ENCODE measurements at places on chromosomes 5 and 9.

GRCh38 chr9:4272126-4272525 lies 27.7 kb downstream of the GLIS3 start:
- no peak overlapping the region for H3K4me3 ChIP-seq
- DNase-seq = no peak
- H3K36me3 ChIP-seq = no peaks in the 10 kb centered on the region
- H3K4me1 ChIP-seq = no peaks in the 10 kb centered on the region

DNA sequence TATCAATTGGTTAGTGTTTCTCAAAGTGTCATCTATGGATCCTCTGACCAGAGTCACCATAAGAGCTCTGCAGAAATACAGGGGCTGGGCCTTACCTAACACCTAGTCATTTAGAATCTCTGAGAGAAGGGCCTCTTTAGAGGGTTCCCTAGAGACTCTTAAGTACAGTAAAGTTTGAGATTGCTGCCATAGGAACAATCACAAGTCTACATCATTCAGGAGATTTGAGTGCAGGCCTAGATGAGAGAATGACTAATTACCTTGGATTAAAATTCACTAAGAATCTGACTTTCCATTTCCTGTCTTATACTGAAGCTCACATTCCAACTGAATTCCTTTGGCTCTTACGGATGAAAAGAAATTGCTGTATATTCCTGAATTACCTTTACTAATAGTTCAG lies 182.1 kb upstream of the PTGER4 start:
- H3K4me3 ChIP-seq = no peak overlapping the region
- peaks cover 5% of the 10 kb centered on the region for H3K4me1 ChIP-seq
- no peak overlapping the region for H3K27ac ChIP-seq
- no peaks in the 10 kb centered on the region for H3K36me3 ChIP-seq
- H3K27me3 ChIP-seq = no peaks in the 10 kb centered on the region

DNA sequence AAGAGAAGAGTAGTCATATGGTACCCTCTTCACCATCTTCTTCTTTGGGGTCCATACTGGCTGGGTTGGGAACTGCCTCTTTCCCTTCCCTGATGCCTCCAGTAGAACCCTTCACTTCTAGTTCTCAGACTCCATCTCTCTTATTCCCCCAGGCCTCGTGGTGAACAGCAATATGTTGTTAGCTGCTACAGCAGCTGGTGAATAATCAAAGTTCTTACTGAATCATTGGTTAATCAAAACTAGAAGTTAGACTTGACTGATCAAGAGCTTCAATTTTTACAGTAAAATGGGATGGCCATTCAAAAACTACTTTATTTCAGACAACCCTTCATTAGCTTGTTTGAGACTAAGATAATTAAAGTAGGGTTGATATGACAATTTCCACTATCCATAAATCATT lies 190.9 kb upstream of the GNA14 start:
- no peak overlapping the region for H3K27ac ChIP-seq
- no peaks in the 10 kb centered on the region for H3K27me3 ChIP-seq
- no peak for DNase-seq
- no peaks in the 10 kb centered on the region for H3K36me3 ChIP-seq
- H3K4me3 ChIP-seq = no peak overlapping the region

DNA sequence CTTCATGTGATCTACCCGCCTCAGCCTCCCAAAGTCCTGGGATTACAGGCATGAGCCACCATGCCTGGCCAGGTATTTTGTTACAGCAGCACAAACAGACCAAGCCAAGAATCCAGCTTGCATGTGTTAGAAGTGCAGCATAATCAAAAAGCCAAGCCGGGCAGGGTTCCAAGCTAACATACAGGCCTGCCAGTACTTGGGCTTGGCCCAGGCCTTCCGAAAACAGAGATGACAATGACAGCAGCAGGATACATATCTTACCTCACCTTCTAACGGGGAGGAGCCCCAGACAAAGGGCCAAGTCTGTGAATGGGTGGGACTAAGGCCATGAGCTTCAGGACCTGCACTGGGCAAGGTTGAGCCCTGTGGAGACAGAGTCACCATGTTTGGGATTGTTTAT lies 91.4 kb upstream of the ZNF462 start:
- H3K4me3 ChIP-seq = no peak overlapping the region
- no peaks in the 10 kb centered on the region for H3K36me3 ChIP-seq
- H3K4me1 ChIP-seq = peaks cover 17% of the 10 kb centered on the region
- no peak overlapping the region for H3K27ac ChIP-seq
- no peaks in the 10 kb centered on the region for H3K27me3 ChIP-seq
- no peak for DNase-seq

DNA sequence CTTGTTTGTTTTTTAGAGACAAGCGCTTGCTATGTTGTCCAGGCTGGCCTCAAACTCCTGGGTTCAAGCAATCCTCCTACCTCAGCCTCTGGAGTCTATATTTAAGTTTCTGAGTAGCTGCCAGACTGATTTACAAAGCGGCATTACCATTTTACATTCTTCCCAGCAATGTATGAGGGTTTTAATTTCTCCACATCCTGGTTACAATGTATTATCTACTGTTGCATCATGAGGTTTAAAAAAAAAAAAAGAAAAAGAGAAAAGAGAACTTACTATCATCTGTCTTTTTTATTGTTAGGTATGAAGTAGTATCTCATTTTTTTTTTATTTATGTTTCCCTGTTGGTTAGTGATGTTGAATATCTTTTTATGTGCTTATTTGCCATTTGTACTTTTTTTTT lies 18.9 kb upstream of the CLINT1 start:
- no peak overlapping the region for H3K4me3 ChIP-seq
- H3K27me3 ChIP-seq = no peaks in the 10 kb centered on the region
- H3K27ac ChIP-seq = no peak overlapping the region
- no peak for DNase-seq

- DNase-seq = no peak
- H3K4me3 ChIP-seq = no peak overlapping the region
- no peaks in the 10 kb centered on the region for H3K27me3 ChIP-seq
- no peak overlapping the region for H3K27ac ChIP-seq
- peaks cover 6% of the 10 kb centered on the region for H3K4me1 ChIP-seq
Observed at GRCh38 chr5:90050103-90050502, 359.5 kb downstream of the CETN3 start.

- peaks cover 8% of the 10 kb centered on the region for H3K27me3 ChIP-seq
- H3K27ac ChIP-seq = no peak overlapping the region
- no peak for DNase-seq
- H3K4me1 ChIP-seq = no peaks in the 10 kb centered on the region
- no peaks in the 10 kb centered on the region for H3K36me3 ChIP-seq
- peak overlapping the region; percentile 31 for H3K4me3 ChIP-seq
Observed at GRCh38 chr5:178941361-178941760, 363 bp downstream of the ZNF454 start.

GRCh38 chr5:76852772-76853171 lies 3.0 kb downstream of the S100Z start:
- H3K27me3 ChIP-seq = no peaks in the 10 kb centered on the region
- no peak overlapping the region for H3K4me3 ChIP-seq
- no peak overlapping the region for H3K27ac ChIP-seq

GRCh38 chr5:92850886-92851285 lies 730.1 kb downstream of the NR2F1-AS1 start:
- H3K27me3 ChIP-seq = no peaks in the 10 kb centered on the region
- H3K4me1 ChIP-seq = no peaks in the 10 kb centered on the region
- H3K27ac ChIP-seq = no peak overlapping the region
- H3K4me3 ChIP-seq = no peak overlapping the region

DNA sequence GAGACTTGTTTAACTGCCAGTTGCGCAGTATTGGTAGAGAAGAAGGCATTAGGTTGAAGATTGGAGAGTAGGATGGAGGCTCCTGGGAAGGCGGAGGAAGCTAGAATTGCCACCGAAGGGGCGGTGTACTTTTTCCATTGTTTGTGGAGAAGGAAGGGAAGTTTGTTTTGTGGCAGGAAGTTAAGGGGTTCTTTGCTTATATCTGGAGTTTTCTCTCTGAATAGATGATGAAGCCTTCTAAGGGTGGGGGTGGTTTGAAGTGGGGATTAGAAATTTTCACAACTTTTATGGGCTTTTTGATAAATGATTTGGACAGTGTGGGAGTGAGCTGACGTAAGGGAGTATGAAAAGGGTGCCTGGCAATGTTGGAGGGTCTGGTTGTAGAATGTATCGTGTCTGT lies 59.3 kb downstream of the SNX30 start:
- peaks cover 3% of the 10 kb centered on the region for H3K36me3 ChIP-seq
- H3K27ac ChIP-seq = no peak overlapping the region
- no peaks in the 10 kb centered on the region for H3K27me3 ChIP-seq
- peaks cover 5% of the 10 kb centered on the region for H3K4me1 ChIP-seq
